Cortex of kidney (tissue), 1 donor: ENCODE measurements at places on chromosomes 16 and 17.

GRCh38 chr17:45123930-45124796, 8.2 kb downstream of the PLCD3 start:
- no peak for DNase-seq

- DNase-seq = no peak
Observed at GRCh38 chr17:79615926-79616325, 5.1 kb upstream of the RBFOX3 start.

DNA sequence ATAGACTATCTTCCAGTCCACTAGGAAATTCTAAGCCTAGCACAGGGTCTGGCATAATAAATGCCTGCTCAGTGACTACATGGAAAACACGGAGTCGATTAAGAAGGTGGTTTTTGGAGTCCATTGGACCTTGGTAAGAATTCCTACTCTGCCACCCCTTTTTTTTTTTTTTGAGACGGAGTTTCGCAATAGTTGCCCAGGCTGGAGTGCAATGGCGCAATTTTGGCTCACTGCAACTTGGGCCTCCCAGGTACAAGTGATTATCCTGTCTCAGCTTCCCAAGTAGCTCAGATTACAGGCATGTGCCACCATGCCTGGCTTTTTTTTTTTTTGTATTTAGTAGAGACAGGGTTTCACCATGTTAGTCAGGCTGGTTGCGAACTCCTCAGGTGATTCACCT, 123.2 kb downstream of the HS3ST2 start:
- DNase-seq = no peak

DNA sequence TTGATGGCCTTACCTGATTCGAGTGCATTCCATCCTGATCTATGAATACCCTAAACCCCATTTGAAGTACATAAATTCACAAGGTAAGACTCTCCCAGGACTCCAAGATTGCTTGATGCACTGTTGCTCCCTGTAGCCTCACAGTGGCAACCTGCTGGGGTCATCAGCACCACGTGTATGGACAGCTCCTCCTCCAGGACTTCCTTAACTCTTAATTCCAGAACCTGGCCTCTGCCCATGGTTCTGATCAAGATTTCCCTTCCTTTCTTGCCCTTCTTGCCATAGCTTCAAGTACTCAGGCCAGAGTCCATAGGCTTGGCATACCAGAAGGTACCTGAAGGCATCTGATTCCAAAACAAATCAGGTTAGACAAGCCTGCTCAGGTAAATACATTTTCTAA, 34.0 kb upstream of the NLK start:
- no peak for DNase-seq

GRCh38 chr16:50467559-50467942, 80.6 kb upstream of the NKD1 start:
- DNase-seq = no peak

- DNase-seq = no peak
Observed at GRCh38 chr16:23248261-23249194, 53.6 kb upstream of the SCNN1B start.

- no peak for DNase-seq
Observed at GRCh38 chr17:49557312-49558024, 18.2 kb upstream of the NXPH3 start.

- DNase-seq = no peak
Observed at GRCh38 chr16:14196011-14196410, 124.9 kb downstream of the MRTFB start.

DNA sequence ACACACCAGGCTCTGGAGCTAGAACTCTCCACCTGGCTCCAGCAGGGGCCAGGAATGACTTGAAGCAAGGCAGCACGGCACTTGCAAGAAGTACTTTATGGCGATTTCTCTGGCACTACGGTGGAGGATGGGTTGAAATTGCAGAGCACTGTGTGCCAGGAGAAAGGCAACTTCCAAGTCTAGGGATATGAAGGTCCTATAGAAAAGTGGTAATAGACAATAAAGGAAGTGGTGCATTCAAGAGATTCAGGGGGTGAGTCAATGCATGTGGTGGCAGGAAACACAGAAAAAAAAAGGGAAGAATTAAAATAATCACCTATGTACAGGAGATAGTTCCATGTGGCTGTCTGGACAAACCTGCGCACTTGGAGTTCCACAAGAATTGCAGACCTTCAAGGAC, 240.3 kb upstream of the DYNLRB2 start:
- no peak for DNase-seq

DNA sequence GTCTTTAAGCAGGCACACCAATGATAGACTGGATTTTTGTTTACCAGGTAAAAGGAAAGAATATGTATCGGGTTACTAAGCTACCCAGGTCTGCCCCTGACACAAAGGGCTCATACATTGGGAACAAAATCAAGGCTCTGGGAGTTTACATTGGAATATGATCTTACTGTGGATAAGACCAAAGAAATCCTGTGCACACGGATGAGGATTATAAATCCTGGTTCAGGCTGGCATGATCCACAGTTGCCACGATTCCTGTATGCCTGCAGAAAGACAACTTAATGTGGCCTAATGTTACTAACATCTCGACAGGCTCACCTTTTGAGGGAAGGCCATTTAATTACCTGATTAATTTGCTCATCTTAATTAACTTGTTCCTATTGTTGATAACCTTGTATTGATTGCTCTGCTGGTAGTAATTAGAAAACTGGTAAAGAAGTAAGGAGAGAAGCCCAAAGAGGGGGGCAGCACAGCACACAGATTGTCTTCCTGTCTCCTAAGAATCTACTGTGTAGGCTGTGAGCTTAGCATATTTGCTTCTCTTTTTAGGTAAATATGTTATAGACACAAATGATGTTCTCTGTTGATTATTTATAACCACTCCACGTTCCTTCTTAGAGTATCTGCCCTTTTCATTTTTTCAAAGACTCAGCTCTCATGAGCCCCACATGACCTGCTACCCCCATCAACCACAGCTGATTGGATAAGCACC, 51.0 kb upstream of the TOX3 start:
- DNase-seq = no peak

GRCh38 chr16:57600048-57600835, 28.2 kb upstream of the ADGRG1 start:
- DNase-seq = no peak

- no peak for DNase-seq
Observed at GRCh38 chr17:27840688-27841087, 40.4 kb upstream of the NOS2 start.

DNA sequence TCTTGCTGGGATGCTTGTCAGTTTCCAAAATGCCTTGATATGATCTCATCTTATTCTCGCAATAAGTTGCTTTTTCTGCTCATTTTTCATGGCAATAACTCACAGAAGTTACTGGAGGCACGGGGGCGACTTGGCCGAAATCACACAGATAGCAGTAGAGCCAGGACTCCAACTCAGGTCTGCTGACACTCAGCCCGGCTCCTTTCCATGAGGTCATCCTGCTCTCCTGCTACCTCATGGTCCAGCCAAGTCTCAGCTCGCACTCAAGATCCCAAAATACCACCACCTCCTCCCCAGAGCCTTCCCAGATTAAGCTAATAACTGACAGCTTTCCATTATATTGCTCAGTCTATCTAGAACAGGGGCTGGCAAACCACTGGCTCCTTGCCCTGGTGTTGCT, 269.5 kb downstream of the MAP2K4 start:
- no peak for DNase-seq

DNA sequence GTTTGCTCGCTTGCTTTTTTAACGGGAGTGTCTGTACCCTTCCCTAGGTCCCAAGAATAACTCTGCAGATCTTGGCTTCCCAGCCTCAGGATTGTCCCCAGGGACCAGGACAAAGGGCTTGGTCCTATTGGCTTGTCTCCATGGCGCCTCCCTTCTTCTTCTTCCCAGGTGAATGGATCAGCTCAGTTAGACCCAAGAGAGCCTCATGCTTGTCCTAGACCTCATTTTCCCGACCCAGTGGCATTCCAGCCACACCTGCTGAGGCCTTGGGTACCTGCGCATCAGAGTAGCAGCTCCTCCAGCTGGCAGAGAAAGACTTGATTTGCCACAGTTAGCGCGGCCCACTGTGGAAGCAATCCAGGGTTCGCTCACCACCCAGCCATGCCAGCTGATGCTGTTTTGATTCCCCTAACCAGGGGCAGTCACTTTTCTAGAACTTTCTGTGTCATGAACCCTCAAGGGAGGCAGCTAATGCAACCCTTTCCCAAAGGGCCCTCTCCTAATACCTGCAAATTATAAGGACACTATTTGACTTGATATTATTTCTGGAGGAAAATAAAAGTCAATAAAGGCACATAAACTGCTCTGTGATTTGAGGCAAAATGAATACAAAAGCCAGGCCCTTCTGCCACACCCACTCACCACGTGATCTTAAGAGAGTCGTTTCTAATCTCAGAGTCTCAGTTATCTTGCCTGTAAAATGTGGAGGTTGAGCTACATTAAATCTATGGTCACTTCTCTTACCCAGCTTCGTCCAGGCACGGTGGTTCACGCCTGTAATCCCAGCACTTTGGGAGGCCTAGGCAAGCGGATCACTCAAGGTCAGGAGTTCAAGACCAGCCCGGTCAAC, 13.9 kb downstream of the GPR142 start:
- DNase-seq = no peak

- no peak for DNase-seq
Observed at GRCh38 chr17:68344701-68345136, 53.4 kb downstream of the ARSG start.

DNA sequence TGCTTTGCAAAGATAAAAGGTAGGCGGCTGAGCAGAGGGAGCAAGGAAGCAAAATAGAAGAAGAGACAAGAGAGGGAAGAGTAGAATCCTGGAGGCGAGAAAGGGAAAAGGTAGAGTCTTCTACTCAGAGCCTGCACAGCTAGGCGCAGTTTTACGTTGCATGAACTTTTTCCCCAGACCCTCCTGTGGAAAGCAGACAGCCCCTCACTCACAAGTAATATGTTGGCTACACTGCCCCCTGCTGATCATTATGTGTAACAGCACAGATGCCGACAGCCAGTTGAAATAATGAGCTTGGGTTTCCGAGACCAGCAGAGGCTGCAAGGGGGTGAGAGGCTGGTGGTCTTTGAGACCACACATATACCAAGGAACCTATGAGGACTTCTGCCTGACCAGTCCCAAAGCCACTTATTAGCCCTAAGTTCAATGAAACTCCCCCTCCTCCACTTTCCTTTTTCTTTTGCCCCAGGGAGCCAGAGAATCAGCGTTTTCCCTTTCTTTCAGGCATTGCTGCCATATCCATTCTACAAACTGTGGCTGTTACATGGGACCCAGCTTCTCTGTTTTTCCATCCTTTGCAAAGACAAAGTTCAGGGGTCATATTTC, 22.5 kb upstream of the CMTR2 start:
- DNase-seq = no peak

DNA sequence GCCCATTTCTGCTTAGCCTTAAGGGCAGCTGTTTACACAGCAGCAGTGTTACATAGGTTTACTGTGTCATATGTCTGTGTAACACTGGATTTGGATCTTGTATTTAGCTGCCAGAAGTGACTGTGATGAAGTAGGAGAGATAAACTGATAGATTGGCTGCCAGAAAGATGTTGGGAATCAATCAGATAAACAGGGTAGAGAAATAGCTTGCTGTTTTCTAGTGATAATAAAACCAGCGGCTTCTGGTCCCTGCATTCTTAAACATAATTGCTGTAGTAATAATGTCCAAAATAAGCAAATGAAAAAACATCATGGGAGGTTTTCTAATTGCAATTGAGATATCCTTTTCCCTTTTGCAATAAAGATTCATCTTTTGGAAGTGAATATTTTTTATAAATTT, 68.7 kb downstream of the AATF start:
- DNase-seq = no peak

GRCh38 chr16:19809693-19810092, 75.0 kb downstream of the GPRC5B start:
- no peak for DNase-seq

GRCh38 chr17:28901866-28902818, 737 bp downstream of the DHRS13 start:
- DNase-seq = no peak

DNA sequence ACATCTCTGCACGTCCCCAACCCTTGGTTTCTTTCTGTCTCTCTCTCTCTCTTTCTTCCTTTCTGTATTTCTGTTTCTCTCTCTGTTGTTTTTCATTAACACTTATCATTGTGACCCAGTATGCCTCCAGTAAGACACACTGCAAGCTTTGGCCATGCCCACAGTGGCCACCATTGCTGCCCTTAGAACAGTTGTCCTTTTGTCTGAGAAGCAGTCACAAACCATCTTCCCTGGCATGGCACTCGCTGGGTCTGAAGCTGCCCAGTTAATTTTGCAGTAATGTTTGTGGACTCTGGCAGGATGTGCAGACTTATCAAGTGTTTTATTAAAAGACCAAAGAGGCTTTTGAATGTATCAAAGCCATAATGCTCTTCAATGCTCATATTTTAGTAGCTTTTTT, 146.9 kb downstream of the MSI2 start:
- DNase-seq = no peak

GRCh38 chr17:8481089-8481488, 45.4 kb downstream of the NDEL1 start:
- DNase-seq = no peak

GRCh38 chr16:68382296-68382718, 66.0 kb downstream of the SMPD3 start:
- DNase-seq = no peak
